ENCODE measurements at places on chromosomes 5 and 9.
A peak's percentile ranks its signal among the peaks of the same experiment; 100 is the strongest.

DNA sequence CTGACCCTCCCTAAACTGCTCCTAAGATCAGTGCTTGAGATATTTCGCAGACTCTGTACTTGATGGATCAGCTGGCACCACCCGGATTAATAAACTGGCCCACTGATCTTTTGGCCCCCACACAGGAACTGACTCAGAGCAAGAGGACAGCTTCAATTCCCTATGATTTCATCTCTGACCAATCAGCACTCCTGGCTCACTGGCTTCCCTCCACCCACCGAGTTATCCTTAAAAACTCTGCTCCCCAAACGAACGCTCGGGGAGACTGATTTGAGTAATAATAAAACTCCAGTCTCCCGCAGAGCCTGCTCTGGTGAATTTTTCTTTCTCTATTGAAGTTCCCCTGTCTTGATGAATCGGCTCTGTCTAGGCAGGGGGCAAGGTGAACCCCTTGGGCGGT, 36.5 kb upstream of the CD180 start:
- no peak for DNase-seq

DNA sequence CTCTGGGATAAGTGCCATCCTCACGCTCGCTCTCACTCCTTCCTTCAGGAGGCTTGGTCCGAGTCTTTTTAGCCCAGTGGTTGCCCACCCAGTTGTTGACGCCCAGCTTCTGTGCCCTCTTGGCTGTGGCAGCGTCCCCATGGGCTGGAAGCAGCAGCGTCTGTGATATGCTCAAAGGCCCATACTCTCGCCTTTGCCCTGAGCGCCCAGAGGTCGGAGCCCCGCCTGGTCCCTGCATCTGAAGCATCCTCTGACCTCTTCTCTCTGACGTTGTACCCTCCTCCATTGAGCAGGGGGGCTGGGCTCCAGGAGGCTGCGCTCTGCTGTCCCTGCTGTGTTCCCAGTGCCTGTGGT, 78.0 kb upstream of the CACNA1B start:
- no peak for DNase-seq

GRCh38 chr9:124290053-124290591, 32.4 kb downstream of the NEK6 start:
- no peak for DNase-seq

DNA sequence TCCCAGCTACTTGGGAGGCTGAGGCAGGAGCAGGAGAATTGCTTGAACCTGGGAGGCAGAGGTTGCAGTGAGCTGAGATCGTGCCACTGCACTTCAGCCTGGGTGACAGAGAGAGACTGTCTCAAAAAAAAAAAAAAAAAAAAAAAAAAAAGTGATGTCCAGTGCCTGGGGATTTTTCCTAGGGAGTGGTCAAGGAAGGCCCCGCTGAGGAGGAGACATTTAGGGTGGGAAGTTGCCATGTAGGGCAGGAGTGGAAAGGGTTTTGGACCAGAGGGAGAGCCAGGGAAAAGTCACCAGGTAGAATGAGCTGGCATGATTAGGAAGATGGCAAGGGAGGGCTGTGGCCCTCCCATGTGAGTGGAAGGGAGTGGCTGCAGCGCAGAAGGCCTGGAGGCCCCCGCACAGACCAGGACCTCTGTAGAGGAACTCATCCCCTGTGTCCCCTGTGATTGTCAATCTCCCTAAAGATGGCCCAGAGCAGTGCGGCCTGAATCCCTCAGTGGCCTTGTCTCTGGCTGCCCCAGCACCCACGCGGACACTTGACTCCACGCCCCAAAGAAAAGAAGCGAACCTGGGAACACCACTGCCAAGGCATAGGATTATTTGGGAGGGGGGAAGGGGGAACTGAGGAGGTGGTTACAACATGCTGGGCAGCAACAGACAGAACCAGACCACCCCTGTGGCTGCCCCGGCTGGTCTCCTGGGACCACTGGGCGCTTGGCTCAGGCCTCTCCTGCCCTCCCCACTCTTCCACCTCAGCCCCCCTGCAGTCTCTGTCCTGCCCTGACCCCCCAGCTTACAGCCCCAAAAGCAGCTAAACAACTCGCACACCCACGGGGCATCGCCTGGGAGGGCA, 2.6 kb upstream of the SQSTM1 start:
- no peak for DNase-seq

- DNase-seq: no peak
Observed at GRCh38 chr9:17171309-17172094, 36.7 kb downstream of the CNTLN start.

GRCh38 chr9:120876842-120877240, at the start of gene PHF19:
Gene PHF19, minus strand, starts transcription at chr9:120877188. Its CDS starts 2,447 bp downstream, at chr9:120874741.
- DNase-seq: no peak

DNA sequence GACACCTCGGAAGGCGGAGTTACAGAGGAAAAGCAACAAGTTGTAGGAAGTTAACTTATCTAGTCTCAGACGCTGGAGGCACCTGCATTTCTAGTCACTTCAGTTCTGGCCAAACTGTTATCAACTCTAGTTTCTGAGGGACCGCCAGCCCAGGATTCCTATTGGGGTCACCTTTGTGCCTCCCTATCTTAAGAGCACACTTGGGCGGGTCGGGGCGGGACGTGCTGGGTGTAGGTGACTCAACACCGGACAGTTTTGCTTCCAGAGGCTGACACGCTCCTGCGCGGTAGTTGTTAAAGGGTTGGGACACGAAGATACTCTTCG, 679 bp upstream of the KDM4C start:
- DNase-seq: peak; percentile 89

GRCh38 chr9:70986984-70987383, 134.4 kb downstream of the TRPM3 start:
- no peak for DNase-seq

- DNase-seq: no peak
Observed at GRCh38 chr5:74892921-74893320, 26.7 kb upstream of the FAM169A start.

GRCh38 chr9:106921341-106921899, 58.5 kb downstream of the ZNF462 start:
- DNase-seq: no peak

- peak; percentile 42 for DNase-seq
Observed at GRCh38 chr5:38453506-38453905, 102.9 kb downstream of the LIFR start.

DNA sequence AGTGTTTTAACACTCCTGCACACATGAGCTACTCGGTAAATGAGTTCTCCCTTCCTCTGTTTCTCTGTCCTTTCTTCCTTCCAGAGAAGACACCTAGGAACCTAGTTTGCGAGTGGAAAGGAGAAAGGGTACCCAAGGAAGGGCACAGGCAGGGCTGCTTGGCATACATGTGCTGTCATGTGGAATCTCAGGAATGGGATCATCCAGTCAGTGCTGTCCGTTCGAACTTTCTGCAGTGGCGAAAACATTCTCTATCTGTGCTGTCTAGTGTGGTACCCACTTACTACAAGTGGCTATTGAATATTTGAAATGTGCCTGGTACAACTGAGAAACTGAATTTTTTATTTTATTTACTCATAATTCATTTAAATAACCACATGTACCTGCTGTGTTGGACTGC, 28.0 kb downstream of the NLN start:
- DNase-seq: no peak

DNA sequence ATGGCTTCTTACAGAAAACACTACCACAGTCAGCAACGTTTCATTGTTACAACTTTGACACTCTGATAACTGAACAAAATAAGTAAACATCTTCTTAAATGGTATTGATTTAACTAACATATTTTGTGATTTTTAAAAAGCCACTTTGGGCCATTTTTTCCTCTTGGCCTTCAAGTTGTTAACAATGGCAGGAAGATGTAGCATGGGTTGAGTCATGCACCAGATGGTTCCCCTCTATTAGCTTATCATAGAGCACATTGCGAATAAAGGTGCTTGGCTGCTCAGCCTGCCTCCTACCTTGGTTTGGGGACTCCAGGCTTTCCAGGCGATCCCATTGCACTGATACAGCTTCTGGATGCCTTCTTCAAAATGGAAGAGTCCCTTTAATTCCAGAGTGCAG, 24.1 kb upstream of the CER1 start:
- no peak for DNase-seq

GRCh38 chr5:134275822-134276221, 49.9 kb upstream of the PPP2CA start:
- DNase-seq: no peak

- no peak for DNase-seq
Observed at GRCh38 chr9:37512437-37512836, 26.7 kb downstream of the POLR1E start.

DNA sequence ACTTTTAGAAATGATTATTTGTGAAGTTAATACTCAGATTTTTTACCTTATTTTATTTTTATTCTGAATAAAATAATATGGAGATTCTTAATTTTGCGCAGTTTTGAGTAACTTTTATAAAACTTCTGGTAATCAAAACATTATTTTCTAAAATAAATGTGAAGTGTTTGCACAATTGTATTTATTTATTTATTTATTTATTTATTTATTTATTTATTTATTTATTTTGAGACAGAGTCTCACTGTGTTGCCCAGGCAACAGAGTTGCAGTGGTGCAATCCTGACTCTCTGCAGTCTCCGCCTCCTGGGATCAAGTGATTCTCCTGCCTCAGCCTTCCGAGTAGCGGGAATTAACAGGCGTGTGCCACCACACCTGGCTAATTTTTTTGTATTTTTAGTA, 73.5 kb downstream of the RPS6 start:
- no peak for DNase-seq
